Coronary artery (tissue), 2 donors: ENCODE measurements at places on chromosomes 1 and 21.

DNA sequence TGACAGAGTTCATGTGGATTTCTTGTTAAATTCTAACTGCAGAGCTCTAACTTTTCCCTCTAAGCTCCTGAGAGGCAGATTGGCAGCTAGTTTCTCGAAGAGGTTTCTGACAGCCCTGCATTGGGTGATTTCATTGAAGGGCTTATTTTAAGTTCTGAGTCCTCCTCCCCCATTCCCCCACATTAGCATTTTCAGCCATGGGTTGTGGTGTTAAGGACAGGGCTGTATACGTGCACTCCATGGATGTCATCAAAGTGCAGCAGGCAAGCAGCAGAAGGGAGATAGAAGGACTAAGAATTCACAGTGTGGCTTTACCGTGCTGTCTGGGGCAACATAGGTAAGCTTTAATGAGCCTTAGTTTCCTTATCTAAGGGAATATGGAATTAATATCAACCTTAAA, 19.0 kb downstream of the CRYZ start:
- DNase-seq = no peak

DNA sequence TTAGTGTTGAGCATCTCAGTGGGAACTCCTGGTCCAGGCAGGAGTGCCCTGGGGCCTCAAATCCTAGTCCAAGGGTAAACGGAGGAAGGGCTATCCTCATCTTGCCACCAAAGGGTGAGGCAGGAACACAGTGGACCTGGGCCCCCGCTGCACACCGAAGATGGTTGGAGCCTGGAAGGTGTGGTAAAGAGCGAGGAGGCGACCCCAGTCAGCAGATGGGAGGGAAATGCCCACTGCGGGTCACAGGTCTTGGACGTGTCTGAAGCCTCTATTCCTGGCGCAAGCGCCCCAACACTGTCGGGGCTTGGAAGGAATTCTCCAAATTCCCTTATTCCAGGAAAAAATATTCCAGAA, 38.5 kb upstream of the SYNC start:
- DNase-seq = no peak

DNA sequence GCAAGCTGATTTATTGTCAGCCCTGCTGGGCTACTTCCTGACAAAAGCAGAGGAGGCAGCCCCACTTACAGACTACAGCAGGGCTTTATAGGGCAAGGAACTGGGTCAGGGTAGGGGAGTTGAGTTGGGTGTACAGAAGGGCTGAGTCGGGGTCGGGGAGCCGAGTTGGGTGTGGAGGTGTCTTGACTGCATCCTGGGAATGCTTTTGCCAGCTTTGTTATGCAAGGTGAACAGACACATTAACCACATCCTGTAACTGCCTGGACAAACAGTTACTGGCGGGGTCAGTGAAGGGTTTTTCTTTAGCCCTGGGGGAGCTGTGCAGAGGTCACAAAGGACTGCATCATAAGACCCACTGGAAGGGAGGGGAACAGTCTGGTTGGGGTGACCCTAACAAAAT, 39.1 kb upstream of the GBP5 start:
- DNase-seq = no peak

- DNase-seq = no peak
These were observed 40.7 kb downstream of the VTCN1 start for GRCh38 chr1:117169871-117170596.

- DNase-seq = no peak
These were observed 18.3 kb upstream of the ALPL start for GRCh38 chr1:21490774-21491487.

GRCh38 chr1:183472488-183473216, at the start of gene SMG7:
TSS of gene SMG7 (plus strand) at chr1:183472499. CDS start at chr1:183472621, 122 bp downstream.
- DNase-seq = no peak

DNA sequence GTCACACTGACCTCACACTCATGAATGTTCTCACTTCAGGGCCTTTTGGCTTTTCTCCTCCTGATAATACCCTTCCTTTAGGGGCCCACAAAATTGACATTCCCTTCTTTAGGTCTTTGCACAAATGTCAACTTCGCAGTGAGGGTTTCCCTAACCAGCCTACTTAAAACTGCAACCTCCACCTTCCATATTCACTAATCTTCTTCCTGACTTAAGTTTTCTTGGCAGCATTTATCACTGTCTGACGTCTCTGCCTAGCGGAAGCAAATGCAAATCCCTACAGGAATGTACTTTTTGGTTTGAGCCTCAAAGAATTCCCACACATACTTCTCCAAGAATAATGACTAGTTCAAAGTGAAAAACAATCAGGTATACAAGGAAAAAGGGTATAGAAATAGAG, 32.8 kb downstream of the INTS7 start:
- DNase-seq = no peak

- no peak for DNase-seq
These were observed 259.4 kb upstream of the POGK start for GRCh38 chr1:166579557-166580501.

- DNase-seq = no peak
These were observed 178.4 kb downstream of the PSMG1 start for GRCh38 chr21:39004634-39005501.

DNA sequence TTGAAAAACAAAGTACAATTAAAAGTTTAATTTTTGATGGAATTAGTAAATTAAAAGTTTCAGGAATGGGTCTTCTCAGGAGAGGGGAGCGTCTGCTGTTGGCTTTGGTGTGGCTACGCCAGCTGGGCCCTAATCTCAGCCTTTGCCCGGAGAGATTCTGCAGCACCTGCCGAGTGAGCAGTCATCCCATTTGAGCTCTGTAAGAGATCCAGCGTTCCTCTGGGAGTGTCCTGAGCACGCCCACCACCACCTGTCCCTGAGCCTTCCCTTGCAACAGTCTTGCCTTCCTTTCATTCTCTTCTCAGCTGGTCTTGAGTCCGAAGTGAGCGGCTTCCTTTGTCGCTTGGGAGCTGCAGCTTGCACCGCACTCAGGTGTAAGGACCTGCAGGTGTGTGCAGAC, 263.1 kb downstream of the CAMTA1 start:
- no peak for DNase-seq

DNA sequence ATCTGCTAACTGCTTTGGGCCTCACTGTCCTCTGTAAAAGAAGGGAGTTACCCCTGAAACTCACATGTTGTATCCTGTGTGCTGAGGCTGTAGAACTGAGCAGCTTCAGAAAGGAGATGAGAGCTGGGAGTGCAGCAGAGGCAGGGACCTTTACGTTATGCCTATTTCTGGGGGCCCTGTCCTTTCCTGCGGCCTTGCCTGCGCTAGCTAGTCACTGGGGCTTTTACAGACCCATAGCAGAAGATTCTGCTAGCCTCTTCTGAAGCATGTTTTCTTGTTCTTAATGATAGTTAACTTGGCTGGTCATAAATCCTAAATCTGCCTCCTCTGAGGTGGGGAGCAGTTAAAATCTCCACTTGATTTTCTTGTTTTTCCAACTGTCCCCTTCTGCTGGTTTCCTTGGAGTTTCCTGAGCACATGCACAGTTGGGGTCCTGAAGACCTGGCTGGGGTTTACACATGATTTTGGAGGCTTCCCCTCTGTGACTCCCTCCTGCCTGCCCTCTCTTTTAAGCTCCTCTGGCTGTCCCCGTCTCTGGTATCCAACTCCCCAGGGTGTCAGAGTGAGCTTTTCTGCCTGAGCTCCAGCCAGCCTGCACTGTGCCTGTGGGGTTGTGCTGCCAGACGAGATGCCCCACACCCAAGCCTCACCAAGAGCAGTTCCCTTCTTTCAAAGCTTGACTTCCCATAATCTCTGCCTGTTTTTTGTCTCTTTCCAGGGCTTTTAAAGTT, 76.6 kb downstream of the NOS1AP start:
- no peak for DNase-seq

DNA sequence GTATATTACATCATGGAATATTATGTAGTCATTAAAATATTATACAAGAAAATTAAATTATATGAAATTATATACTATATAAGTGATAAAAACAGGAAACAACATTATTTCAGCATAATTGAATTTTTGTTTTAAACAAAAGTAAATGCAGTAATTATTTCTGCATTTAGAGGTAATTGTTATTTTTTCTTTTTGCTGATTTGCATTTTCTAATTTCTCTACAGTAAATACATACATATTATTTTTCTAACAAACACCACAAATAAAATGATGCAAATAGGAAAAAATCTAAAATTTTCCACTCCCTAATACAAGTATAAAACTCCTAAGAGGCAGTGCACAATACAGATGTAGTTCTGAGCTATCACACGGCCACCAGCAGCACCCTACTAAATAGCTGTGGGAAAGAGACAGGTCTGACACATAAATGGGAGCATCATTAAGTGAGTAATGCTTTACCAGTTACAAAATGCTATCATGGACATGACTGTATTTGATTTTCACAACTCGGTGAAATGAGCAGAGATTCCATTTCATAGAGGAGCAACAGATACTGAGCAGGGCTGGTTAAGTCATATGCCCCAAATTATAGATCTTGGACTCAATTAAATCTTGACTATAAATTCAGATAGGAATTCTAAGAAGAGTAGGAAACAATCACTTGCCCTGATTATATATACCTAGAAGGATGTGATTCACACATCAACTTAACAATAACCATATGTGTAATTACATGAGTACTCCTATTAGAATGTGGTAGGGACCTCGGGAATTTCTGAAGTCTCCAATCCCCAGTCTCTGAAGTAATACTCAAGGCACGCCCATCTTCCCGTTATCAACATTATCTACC, 49.0 kb downstream of the NRIP1 start:
- no peak for DNase-seq

GRCh38 chr1:235056937-235057336, 71.7 kb downstream of the TOMM20 start:
- DNase-seq = no peak

- no peak for DNase-seq
These were observed 529 bp downstream of the MPZL1 start for GRCh38 chr1:167722152-167722869.

DNA sequence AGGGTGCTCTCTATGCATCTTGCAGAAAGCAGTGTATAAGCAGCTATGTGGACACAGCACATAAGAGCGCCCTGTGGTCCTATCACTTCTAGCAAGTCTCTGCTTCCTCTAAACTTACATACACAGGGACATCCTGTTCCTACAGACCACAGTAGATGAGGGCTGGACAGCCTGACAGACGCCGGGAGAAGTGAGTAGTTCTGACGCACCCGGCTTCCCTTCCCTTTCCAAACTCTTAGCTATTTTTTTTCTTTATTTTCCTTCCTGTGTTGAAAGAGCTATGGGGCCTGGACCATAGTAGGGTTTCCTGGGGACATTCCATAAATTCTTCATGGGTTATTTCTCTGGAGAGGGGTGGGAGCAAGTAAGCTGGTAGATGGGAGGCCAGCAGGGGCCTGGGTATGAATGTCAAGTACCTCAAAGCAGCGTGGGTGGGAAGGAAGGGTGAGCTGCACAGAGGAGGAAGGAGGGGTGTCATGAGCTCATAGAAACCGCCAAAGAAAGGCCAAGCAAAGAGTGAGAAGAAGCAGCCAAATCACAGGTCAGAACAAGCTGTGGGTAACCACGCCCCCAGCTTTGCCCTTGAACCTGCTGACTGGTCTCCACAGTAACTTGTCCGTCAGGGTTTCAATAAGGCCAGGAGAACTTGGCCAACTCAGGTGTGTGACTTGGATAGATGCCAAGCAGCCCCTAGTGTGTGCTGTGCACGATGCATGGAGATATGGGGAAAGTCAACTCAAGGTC, 36.6 kb downstream of the PLXNA2 start:
- DNase-seq = peak; percentile 89

DNA sequence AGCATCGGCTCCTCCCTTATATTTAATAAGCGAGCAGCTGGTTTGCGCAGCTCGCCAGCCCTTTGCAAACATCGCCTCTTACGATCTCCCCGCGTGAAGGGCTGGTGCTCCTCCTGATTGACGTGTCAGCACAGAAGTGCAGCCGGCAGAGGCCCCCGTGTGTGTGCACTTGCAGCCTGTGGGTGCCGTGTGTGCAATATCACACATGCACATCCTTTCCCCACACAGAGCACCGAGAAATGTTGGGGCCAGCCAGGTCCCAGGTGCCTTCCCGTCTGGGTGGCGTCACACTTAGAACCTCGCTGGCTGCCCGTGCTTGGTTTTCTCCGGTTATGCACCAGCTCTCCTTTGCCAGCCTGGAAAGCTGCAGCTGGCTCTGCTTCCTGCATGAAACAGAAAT, 126.6 kb upstream of the AJAP1 start:
- peak; percentile 21 for DNase-seq

DNA sequence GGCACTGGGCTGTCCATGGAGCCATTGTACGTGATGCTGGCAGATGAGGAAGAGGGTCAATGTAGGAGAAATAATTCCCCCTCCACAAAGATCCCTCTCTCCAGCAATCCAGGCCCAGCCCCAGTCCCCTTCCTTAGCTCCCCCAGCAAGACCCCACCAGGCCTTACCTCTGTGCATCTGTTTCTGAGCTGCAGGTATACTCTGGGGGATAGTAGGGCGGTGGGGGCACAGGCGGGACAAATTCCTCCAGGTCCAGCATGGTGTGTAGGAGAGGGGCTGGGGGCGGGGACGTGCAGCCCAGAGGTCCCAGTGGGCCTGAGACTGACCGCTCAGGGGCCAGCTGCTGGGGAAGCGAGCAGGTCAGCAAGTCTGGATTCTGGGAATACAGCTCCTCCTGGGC, 3.7 kb downstream of the ENTREP3 start:
- no peak for DNase-seq

GRCh38 chr1:86741947-86742572, 37.7 kb downstream of the SH3GLB1 start:
- DNase-seq = no peak

GRCh38 chr1:179298952-179299351, 5.4 kb downstream of the SOAT1 start:
- DNase-seq = no peak

DNA sequence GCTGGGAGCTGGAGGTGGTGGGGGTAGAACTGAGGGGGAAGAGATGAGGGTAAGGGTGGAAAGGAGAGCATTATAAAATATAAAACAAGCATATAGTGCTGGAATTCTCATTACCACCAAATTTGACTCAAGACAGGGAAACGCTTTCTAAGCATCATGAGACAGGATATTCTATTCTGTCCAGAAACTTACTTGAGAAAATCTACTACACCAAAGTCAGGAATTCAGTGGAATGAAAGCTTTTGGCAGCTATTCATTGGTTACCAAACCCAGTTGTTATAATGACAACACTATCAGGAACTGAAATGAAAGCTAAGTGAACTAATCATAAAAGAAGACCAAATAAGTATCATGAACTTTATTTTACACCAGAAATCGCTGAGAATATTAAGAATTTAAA, 14.5 kb downstream of the AIDA start:
- DNase-seq = no peak

DNA sequence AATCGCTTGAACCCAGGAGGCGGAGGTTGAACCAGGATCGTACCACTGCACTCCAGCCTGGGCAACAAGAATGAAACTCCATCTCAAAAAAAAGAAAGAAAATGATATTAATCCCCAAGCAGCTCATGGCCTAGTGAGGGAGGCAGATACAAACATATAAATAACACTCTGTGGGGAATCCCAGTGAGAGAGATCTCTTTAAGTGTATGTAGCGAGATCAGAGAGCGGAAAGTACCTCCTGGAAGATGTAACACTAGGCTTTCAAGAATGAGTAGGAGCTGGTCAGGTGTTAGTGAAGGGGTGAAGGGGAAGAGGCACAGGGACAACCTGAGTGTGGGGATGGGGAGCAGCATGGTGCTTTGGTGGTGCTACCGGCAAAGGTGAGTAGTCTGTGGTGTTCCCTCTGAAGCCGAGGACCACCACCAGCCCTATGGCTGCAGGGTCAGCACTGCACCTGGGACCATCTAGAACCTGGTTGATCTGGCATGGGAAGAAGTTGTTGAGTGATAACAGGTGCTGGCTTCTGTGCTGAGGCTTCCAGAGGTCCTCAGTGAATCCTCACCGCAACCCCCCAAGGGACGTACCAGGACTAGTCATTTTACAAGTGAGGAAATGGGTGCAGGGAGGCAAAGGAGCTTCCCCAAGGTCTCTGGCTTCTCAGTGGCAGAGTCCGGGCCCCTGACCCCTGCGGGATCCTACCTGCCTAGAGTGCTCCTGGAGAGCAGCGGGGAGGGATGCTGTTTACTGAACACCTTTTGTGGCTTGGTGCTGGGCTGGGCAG, 367.6 kb upstream of the VAMP3 start:
- peak; percentile 54 for DNase-seq
